ENCODE measurements at places on chromosomes 16 and 17.

DNA sequence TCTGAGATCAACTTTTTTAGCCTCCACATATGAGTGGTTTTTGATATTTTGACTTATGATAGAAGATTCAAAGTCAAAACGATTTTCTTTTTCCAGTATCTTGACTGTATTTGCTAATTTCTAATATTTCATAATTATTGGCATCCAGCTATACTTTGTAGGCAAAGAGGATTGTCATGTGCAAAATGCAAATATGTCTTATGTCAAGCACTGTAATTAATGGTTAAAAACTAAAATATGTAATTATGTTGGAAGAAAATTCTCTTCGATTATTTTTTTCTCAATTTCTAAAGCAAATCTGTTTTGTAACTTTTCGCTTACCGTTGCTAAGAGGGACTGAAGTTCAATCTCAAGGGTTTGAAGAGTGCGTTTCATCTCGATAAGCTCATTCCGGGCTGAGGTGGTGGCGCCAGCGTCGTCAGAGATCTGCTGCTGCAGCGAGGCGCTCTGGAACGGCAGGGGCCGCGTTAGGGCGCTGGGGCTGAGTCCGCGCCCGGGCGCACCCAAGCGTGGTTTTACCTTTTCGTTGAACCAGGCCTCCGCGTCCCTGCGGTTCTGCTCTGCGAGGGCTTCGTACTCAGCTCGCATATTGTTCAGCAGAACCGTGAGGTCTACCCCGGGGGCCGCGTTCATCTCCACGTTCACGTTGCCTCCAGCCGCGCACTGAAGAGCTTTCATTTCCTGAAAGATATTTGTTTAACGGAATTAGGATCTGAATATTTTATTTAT is 3.0 kb downstream of the KRT27 start:
- no peak for DNase-seq

- DNase-seq: no peak
These were observed 447.0 kb downstream of the SHISA9 start for GRCh38 chr16:13348416-13348815.

- no peak for DNase-seq
These were observed 341.2 kb downstream of the GRIN2A start for GRCh38 chr16:9840761-9841665.

DNA sequence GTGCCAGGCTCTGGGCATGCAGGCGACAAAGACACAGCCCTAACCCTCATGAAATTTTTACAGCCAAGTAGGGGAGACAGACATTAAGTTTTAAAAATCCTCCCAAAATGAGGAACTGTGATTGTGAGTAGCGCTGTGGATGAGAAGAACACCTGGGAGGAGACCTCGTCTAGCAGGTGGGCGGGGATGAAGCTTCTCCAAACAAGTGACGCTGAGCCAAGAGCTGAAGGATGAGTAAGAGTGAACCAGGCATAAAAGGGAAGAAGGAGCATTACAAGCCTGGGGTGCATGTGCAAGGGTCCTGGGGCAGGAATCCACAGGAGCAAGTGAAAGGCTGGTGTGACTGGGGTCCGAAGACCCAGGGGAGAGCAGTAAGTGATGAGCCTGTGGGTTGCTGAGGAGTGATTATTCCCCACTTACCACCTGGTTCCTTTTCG is 149.4 kb upstream of the HS3ST2 start:
- no peak for DNase-seq

- no peak for DNase-seq
These were observed 931 bp upstream of the WIPF2 start for GRCh38 chr17:40218006-40218739.

DNA sequence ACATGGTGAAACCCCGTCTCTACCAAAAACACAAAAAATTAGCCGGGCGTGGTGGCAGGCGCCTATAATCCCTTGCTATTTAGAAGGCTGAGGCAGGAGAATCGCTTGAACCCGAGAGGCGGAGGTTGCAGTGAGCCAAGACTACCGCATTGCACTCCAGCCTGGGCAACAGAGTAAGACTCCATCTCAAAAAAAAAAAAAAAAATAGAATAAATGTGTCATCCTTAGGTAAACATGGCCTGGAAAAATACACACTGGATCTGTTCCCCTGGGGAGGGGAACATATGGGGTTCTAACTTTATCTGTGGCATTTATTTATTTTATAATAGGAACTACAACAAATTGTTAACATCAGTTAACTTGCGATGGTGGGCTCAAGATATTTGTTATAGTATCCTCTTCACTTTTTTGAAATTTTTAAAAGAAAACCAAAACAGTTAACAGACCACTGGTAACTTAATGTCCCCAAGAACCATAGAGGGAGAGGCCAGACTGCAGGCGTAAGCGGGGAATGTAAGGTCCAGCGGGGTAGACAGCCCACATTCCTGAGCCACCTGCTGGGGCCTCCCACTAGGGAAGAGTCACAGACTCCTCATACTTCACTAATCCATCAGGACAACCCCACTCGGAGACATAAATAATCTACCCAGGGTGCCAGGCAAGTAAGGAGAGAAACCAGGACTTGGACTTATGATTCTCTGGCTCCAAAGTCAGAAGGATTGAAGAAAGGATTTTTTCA is 12.5 kb upstream of the TXNDC11 start:
- no peak for DNase-seq
